GM03348 (cell line): ENCODE measurements at places on chromosomes 4 and X.

DNA sequence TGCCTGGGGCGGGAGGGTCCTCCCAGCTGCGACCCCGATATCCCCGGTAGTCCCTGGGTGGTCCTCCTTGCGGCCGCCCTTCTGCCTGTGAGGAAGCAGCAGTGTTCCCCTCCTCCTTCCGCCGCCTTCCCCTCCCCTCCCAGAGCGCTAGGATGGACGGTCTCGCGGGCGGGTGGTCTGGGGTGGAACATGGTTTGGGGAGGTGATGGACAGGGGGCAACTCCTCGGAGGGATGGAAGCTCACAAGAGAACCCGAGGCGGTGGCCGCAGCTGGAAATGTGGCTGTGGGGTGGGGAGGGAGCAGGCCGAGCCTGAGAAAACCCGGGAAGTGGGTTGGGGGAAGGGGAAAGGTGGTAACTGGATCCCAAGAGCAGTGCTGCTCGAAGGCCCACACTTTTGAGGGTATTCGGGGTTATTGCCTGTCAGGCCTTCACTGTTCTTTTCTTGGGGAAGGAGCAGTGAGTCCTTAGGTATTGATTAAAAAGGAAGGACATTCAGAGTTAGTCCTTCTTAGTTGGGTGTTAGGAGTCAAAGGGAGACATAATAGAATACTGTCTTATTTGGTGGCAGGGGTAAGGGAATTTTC lies 581 bp downstream of the UBE2K start:
- DNase-seq = peak; percentile 45

DNA sequence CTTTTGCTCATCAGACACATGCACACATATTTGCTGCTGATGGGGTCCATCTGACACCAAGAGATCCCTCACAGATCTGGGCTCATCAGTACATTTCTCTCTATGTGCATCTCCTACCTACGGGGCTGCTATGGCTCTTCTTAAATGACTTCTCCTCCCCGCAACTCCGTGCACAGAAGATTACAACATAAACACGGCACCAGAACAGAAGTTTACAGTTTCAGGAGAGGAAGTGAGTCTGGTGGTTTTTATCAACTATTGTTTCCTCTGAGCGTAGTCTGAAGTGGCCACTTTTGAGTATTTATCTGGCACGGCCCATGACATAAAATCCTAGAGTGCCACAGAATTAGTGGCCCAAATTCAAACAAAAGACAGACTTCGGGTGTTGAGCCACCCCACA lies 263.8 kb downstream of the PRDM5 start:
- no peak for DNase-seq

- DNase-seq = peak; percentile 16
Observed at GRCh38 chrX:131675596-131676194, 131.8 kb downstream of the OR13H1 start.

DNA sequence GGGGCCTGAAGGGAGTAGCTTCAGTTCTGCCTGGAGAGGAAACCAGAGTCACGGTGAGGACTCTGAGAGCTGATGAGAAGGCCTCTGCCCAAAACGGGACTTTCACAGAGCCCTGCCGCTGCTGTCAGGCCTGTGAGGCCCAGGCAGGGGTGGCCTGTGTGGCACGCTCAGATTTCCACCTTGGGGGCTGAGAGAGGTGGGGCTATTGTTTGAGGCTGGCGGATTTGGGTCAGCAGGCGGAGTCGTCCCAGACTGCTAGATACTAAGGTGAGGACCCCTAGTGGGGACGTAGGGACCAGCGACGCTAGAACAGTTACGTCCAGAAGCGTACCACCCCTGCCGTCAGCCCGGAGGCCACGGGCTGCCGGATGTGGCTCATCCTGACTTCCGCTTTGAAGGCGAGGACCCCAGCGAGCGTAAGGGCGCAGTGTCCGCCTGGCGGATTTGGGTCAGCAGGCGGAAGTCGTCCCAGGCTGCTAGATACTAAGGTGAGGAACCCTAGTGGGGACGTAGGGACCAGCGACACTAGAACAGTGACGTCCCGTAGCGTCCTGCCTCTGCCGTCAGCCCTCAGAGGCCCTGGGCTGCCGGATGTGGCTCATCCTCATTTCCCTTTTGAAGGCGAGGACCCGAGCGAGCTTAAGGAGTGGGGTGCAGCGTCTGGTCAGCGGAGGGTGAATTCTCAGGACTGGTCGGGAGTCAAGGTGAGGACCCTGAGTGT lies at the start of gene MAGEB1:
Gene MAGEB1 (plus strand): TSS at position 378 of the 721 bp plus-strand sequence. CDS start 3,348 bp downstream, outside the sequence.
- DNase-seq = no peak

DNA sequence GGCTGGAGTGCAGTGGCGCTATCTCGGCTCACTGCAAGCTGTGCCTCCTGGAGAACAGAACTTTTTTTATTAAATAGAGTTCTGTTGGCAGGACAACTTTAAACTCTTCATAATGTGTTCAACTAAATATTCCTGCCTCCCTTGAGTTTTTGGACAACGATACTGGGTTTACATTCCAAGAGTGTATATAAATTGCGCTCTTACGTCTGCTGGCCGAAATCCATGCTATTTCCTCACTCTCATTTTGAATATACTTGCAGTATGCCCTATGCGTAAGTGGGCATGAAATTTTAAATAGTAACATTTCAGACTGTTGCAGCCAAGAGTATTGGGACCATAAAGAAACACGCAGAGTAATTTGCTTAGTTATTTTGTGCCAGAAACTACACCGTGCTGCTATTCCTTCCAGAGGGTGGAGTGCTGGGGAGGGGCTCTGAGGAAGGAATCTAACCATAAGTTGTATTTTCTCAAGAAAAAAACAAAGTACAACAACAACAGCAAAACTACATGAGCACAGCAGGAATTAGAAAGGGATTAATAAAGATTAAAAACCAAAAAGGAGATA lies 480.0 kb downstream of the NLGN4X start:
- no peak for DNase-seq

DNA sequence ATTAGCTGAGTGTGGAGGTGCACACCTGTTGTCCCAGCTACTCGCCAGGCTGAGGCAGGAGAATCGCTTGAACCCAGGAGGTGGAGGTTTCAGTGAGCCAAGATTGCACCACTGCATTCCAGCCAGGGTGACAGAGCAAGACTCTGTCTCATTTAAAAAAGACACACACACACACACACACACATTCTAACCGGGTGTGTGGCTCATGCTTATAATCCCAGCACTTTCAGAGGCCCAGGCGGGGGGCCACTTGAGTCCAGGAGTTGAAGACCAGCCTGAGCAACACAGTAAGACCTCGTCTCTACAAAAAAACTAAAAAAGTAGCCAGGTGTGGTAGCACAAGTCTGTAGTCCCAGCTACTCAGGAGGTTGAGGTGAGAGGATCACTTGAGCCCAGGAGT lies 152.3 kb downstream of the LRBA start:
- no peak for DNase-seq

DNA sequence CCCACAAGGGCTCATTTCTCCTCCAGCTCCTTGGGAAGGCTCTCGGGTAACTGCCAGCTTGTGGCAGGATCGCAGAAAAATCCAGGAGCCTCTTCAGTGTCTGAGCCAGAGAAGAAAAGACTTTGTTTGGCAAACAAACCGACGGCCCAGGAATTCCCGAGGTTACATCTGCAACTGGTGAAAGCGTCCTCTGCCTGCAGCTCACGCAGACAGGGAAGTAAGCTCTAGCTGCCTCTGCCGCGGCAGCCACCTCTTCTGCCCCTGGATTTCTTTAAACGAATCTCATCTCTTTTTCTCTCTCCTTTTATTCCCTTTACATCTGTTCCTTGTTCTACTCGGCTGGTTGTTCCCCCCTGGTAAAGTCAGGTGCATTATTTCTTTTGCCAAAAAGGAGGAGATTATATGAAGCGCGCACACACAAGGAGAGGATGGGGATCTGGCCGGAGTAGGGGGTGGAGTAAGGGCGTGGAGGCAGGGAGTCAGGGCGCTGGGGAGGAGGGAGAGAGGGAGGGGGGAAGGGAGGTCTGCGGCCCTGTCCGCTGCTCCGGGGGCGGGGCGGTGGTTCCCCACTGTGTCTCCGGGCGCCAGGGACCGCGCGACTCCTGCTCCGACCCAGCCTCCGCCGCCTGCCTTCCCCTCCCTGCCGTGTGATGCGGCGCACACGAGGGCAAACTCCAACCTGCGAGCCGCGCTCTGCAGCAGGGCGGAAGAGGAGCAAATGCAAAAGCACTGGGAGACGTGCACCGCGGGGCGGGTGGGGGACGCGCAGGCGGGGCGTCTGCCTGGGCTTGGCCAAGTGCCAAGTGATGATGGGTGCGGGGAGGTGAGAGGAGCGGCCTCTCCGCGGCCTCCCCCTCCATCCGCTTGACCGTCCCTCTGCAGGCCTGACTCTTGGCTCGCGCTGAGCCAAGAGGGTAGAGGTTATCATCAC lies at the start of gene DCHS2:
Gene DCHS2 (minus strand): TSS at position 459 of the 931 bp plus-strand sequence. CDS start 444 bp downstream, at position 15.
- DNase-seq = peak; percentile 48

DNA sequence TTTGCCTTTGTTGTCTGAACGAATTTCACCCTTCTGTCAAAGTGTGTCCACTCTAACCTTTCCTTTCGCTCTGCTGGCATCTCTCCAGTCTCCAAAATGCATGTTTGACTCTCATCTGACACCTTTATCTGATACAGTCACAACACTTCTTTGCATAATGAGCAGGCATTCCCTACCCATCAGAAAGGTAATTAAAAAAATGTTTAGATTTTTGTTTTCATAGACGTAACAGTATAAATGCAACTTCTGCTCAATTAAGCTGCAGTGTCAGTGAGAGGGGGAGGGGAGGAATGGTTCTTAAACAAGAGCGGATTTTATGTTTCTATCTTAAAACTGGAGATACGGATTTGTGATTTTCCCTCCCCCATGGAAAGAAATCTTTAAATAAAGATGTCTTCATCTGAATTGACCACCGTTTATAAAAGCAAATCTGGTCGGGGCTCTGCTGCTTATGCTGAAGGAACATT lies 70.2 kb downstream of the CXXC4 start:
- no peak for DNase-seq

DNA sequence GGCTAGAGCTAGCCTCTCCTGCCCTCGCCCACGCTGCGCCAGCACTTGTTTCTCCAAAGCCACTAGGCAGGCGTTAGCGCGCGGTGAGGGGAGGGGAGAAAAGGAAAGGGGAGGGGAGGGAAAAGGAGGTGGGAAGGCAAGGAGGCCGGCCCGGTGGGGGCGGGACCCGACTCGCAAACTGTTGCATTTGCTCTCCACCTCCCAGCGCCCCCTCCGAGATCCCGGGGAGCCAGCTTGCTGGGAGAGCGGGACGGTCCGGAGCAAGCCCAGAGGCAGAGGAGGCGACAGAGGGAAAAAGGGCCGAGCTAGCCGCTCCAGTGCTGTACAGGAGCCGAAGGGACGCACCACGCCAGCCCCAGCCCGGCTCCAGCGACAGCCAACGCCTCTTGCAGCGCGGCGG lies at the start of gene AR:
Gene AR (plus strand): TSS at position 204 of the 400 bp plus-strand sequence. CDS start 1,126 bp downstream, outside the sequence.
- peak; percentile 52 for DNase-seq
